ENCODE measurements at places on chromosomes 6 and 20.

- no peak for DNase-seq
Measured at GRCh38 chr20:57310821-57311514, 18.6 kb upstream of the SPO11 start.

DNA sequence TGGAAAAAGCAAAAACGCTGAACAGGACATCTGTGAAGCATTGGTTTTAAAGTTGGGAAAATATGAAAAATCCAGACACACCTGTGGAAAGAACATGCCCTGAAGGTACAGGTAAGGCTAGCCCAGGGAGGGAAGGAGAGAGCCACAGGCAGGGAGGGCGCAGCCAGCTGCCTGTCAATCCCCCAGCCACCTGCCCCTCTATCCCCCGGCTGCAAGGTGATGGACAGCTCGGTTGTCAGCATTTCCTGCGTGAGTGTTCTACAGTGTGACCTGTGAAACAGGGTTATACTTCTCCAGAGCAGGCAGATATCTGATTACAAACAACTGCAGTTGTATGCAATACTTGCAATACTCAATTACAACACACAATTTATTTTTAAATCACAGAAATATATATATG lies 358.1 kb downstream of the SMOC2 start:
- no peak for DNase-seq

DNA sequence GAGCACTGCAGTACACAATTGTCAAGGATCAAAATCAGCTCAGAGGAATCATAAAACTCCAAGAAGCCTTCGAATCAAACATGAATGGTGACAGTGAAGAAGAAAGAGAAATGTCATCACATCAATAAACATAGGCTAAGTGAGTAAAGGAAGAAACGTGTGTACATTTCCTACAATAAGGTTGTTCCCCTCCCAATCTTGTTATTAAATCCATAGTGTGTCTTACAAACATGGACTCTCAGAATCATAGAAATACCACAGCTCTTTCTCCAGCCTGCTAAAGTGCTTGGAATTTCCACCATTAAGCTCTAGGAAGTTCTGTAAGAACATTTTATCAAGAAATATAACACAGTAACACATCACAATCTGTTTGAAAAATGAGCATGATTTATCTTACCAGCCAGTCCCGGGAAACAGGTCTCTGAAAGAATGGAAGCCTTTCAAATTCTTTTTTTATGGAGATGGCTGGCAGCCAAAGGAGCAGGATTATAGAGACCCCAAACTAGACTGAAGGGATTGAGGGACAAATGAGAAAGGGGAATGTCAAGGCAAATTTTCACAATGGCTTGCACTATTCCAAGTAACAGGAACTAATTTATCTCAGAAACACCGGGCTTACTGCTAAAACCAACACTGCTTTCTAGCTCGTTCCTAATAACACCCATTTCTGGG lies 4.5 kb upstream of the TNFAIP3 start:
- no peak for DNase-seq

GRCh38 chr20:22574545-22575086 lies 9.8 kb downstream of the FOXA2 start:
- no peak for DNase-seq

GRCh38 chr6:24910331-24910960 lies 25.3 kb downstream of the RIPOR2 start:
- DNase-seq = no peak

DNA sequence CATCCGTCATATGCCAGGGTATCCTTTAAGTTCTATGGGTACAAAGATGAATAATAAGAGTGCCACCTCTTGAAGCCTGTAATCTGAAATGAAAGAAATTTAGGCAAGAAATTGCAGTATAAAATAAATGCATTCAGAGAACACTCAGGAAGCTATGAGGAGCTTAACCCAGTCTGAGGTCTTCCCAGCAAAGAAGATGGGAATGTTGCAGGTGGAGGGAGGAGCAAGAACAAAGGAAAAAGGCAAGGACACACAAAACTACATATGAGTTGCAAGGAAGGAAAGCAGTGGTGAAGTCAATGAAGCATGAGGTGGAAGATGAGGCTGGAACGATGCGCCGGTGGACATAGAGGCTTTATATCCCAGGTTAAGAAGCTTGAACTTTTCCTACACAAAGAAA lies 67.0 kb upstream of the DST start:
- DNase-seq = no peak

DNA sequence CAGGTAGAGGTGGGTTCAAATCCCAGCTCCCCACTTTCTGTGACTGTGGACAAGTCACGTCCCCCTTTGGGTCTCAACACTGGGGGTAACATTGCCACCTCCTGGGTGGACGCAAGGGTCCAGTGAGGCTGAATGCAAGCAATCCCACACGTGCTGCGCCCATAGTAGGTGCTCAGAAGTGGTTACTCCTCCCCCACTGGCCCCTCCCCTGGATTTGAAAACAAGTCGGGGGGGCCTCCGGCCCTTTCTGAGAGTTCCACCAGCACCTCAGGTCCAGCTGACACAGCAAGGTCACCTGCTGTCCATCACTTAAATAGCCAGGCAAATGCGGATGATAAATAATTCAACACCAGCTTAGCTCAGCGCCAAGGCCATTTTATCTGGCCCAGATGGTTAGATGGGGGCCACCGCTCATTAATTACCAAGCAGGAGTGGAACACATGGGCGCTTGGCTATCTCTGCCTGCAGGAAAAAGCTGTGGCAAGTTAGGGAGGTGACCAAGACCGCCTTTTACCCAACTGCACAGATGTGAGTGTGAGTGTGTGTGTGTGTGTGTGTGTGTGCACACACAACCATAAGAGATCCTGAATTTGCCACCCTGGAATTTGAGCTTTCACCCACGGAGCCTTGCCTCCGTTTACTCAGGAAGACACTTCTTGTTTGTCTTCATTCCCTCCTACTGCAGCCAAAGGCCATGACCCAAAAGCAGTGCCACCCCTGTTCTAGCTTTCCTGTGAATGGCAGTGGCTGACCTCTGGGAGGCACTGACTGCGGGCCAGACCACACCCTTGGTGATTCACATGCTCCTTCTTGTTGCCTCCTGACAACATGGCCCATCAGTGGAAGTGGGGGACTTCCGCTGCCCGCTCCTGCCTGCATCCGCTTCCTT lies 34.7 kb upstream of the KCNB1 start:
- DNase-seq = no peak

- DNase-seq = no peak
Measured at GRCh38 chr6:20056350-20056992, 155.8 kb downstream of the MBOAT1 start.

DNA sequence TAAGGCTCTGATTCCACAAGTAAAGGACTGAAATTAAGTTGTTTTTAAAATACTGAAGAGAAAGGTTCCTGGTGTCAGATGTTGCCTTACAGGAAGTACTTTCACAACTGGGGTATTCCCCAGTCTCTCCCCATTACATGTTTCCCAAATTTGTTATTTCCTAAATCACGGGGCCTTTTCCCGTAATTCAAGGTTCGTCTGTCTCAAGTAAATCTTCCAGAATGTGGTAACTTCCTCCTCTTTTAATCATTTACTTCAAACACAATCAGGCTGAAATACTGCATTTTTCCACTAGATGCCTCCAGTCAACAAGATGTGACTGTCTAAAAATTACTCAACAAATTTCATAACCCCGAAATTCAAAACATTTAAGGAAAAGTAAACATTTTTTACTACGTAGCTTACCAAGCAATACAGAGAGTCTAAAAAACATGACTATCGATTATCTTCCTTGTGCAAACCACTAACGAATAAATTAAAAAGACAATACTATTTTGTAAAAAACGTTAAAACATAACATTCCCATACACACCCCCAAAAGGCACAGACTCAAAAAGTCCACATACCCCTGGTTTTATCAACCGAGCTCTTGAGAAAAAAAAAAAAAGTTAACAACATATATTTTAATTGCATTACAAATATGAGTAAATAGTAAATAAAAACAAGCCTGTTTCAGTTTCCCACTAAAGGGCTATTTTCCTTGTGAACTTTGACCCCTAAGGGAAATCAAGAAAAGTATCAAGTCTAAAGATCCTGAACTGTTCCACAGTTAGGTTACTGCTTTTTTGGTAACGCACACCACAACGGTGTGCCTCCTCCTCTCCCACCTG lies 1.7 kb downstream of the SOD2 start:
- no peak for DNase-seq

- DNase-seq = no peak
Measured at GRCh38 chr6:971981-972640, 279.2 kb upstream of the EXOC2 start.

DNA sequence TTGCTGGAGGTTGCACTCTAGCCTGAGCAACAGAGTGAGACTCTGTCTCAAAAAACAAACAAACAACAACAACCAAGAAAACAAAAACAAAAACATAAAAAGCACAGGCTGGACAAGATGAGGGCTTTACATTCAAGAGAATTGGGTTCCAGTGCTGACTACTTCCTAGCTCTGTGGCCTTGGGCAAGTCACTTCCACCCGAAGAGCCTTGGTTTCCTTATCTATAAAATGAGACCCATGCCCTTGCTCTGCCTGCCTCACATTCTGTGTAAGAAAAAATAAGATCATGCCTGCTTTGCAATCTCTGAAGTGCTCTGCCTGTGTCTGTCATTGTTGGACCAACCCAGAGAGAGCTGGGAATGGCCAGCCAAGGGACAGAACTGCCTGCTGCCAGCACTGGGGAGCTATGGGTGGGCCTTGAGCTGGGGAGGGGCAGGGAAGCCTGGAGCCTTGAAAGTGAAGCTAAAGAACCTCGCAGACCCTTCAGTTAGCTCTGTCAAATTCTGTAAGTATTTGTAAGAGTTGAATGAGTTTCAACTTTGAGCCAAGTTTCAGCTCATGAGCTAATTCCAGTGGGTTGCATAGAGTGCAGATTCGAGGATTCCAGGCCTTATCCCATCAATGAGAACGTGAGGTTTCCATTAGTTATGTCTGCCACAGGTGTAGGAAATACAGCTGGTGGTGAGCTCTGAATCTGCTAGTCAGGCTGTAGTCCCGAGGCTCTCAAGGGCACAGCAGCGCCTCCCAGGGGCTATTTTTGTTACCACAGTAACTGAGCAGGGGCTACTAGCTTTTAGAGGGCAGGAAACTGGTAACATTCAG lies 93.2 kb downstream of the DLGAP4 start:
- DNase-seq = peak; percentile 41

GRCh38 chr6:133757335-133757734 lies 131.6 kb upstream of the TCF21 start:
- DNase-seq = no peak

DNA sequence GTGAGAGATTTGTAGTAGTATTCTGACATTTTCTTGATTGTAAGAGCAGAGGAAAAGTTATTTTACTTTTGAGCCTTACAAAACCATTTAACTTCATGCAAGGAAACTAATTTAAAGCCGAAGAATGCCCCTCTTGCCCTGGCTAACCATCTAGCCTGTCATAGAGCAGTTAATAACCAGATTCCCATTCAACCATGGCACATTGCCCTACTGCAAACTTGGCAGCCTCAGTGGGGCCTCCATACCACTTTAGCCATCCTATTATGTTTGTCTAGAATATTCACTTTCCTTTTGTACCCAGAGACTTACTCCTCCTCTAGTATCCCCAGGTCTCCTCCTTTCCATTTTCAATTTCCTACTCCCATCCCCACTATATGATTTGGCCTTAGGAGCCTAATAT lies 230.9 kb downstream of the TBC1D7 start:
- no peak for DNase-seq

DNA sequence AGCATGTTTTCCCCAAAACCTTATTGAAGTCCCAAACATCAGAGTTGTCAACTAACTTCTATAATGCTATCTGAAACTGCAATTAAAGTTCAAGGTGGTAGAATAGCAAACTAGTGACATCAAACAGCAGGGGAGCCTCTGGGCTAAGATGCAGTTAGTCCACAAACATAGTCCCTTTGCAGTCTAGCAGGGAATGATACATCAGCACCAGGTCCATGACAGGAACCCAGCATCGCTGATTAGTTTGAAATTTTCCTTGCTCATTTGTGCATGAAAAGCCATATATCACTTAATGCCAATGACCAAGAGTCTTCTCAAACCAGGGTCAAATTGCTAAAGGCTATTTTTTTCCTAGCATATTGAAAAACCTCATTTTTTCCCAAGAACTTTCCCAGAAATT lies 145.3 kb downstream of the HIVEP2 start:
- no peak for DNase-seq

DNA sequence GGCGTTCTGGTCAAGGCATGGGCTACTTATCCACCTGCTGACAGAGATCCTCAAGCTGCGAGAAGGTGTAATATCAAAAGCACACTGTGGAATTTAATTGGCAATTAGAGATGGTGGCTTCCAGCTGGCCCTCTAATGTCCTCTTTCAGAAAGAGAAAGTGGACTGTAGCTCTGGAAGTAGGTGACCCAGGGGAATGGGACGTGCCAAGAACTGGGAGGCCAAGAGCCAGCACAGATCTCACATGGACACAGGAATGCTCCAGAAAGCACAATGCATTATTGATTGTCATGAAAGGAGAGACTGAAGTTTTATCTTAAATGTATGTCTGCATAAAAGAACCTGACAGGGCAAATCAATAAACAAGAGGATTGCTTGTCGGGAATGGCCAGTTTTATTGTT lies 198.6 kb upstream of the CDH4 start:
- no peak for DNase-seq

- no peak for DNase-seq
Measured at GRCh38 chr20:36319356-36320260, 13.5 kb downstream of the DLGAP4 start.

DNA sequence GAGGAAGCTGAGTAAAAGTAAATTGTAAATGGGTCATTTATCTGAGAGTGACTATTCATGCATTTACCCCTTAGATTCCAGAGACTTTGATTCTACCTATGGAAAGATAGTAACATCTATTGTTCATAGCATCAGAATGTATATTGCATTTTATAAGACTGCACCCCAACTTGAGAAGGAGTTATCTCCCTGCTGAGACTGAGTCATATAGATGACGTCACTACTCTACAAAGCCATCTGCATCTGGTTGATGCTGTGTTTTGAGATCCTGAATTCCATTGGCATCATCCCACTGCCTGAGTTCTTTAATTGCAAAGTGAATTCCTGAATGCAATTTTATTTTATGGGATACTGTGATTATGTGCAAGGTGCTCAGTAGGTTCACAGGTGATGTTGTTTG lies 444.0 kb upstream of the SLC35B3 start:
- no peak for DNase-seq

DNA sequence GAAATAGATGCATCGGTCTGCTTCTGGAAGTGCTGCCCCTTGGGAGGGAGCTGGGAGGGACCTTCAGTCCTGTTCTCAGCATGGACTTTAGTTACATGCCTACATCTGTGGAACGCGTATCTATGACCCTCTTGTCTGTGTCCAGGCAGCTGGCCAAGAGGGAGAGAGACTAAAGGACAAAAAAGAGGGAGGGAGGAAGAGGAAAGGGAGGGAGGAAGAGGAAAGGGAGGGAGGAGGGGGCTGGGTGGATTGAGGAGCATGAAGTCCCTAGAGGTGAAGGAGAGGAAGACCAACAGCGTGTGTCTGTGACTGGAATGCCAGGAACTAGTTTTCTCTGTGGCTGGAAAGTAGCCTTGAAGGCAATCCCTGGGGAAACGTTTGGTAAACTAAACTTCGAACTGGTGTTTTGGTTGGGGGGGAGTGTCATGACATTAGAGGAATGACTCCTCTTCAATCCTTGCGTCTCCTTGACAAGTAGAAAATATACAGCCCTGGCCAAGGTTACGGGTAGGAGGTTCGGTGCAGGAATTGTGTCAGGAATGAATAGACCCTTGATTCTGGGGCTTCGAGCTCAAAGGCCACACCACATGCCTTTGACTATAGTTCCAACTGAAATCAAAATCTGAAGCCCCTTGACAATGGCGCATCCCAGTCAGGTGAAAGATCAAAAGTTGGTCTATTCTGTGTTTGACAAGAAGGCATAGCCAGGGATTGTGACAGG lies 52.0 kb upstream of the PLEKHG1 start:
- no peak for DNase-seq

Data from stimulated activated CD4-positive, alpha-beta T cell treated with anti-CD3 and anti-CD28 coated beads, Interleukin-2, amount 100 ng/mL, for 48 hours (primary cell).